ENCODE measurements at places on chromosomes 7 and 10.

GRCh38 chr10:26837139-26837538 is 23.6 kb downstream of the ABI1 start:
- no peak for DNase-seq

DNA sequence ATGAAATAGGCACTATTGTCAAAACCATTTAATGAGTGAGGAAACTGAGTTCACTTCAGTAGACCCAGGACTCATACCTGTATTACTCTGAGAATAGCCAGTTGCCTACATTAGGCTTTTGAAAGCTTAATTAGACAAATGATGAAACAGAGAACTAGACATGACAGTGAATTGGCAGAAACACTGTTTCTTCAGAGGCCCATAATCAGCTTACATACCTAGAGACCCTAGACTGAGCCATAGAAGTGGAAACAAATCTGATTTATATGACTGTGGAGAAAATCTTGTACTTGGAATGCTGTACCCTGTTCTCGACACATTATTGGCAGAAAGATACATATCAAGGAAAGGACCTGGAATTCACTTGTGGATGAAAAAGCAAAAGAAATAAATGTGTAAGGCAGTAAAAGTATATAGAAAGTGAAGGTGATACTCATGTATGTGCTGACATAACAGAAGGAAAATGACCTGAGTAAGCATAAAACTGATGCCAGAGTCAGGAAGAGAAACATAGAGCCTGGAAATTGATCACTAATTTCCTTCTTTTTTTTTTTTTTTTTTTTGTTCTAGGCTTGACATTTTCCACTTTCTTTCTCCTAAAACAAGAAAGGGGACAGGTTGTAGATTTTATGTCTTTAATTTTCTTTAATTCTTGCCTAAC is 251.5 kb downstream of the BICC1 start:
- DNase-seq, result no peak

DNA sequence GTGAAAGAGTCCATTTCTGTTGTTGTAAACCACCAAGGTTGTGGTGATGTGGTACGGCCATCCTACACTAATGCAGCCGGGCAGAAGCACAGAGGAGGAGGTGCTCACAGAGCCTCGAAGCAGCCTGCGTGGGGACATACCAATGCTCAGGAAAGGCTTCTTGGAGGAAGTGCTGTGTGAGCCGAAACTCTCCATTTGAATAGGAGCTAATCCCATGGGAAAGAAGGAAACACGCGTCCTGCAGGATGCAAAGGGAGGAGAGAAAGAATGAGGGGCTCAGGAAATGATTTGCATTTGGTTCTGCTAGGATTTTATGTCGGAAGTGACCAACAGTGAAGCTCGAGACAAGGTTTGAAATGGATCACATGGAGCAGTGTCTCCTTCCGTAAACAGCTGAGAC is 477.9 kb upstream of the ANKRD30A start:
- no peak for DNase-seq

DNA sequence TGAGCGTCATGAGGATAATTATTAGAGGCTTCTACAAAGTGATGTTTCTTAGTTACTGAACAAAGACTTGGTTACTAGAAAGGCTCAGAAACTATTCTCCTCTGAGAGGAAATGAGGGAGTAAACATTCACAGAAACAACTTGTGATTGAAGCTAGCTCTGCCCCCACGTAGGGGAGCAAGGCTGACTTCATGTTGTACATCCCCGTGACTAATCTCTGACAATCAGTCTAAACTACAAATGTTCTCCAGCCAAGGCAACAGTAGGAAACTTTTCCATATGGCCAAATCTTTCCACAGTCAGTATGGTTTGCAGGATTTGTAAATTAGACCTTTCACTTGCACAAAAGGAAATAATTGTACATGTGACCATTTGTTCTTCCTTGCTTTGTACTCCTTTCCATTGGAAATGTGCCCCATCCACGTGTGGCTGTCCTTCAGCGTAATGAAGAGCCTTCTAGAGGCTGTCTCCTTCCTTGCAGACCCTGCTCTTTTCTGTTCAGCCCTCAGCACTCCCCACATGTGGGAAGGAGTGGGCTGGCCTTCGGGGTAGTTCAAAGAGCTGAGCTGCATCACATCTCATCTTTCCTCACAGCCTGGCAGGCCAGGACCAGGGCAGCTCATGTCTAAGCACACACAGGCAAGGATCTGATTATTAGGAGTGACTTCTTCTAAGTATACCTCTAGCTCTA is 93.5 kb downstream of the PCGF5 start:
- no peak for DNase-seq

- DNase-seq, result no peak
These were observed 76.8 kb downstream of the ALOX5 start for GRCh38 chr10:45450866-45451265.
